Upper lobe of left lung (tissue), 6 donors: ENCODE measurements at places on chromosomes 1 and 21.
A peak's percentile ranks its signal among the peaks of the same experiment; 100 is the strongest.

- DNase-seq, result peak; percentile 87
These were observed 7.2 kb upstream of the COL6A1 start for GRCh38 chr21:45974073-45975019.

- DNase-seq, result no peak
These were observed 5.9 kb downstream of the ZDHHC18 start for GRCh38 chr1:26832249-26832960.

- DNase-seq, result no peak
These were observed 157.3 kb downstream of the PEX14 start for GRCh38 chr1:10631811-10632593.

GRCh38 chr21:26085127-26085526, 85.4 kb downstream of the APP start:
- DNase-seq, result no peak

- no peak for DNase-seq
These were observed 348.7 kb downstream of the PAPPA2 start for GRCh38 chr1:176811511-176812288.

DNA sequence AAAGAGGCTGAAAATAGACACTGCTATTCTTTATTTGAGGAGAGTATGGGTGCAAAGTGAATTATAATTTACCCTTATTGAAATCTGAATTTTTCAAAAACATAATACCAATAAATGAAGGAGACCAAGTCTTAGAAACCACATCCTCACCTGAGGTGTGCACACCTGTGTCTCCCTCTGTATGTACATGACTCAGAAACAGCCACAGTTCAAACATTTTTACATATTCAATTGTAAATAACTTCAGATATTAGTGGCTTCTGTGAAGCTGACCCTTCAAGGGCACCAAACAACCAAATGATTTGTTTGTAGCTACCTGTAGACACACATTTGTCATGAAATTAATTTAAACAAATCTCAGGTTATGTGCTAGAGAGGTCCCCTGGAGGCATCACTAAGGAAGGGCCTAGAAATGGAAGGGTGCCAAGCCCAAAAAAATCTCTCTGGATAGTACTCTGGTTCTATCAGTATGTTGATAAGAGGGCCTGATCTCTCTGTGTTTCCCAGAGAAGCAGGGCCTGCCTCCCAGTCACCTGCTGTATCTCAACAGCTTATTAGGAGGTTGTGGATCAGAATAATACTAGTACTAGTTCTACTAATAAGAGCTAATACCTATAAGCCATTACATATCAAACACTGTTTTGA, 28.1 kb downstream of the ERI3 start:
- DNase-seq, result no peak

DNA sequence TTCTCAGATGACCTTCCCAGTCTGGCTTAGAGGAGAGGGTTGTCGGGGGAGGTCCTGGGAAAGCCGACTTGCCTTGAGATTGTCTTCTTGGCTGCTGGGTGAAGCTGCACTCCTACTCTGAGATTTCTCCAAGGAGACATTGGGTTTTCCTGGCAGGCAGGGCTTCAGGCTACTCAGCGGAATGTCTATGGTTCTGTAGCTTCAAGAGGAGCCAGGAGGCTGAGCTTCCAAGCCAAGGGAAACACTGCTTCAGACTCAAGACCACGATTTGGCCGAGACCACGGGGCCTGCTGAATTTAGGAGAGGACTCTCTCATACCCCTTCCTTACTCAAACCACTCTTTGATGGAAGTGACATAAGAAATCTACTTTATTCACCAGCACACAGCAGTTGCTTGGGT, 67.8 kb downstream of the NTMT2 start:
- DNase-seq, result no peak

DNA sequence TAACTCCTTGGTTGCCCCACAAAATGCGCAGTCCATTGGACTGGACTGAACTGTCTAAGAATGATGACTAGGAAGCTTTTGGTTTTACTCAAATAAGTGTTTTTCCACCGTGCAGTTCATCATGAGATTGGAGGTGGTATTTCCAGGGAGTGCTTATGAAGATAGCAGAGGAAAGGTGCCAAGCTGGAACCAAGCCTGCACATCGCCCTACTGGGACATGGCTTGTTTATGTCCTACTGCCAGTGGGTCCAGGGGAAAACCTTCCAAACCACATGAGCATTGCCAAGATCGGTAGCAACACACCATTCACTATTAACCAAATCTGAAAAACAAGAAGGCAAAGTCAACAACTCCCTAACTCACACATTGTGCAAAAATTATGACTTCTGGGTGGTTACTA, 54.7 kb upstream of the DSCAM start:
- DNase-seq, result no peak

- no peak for DNase-seq
These were observed 24.2 kb downstream of the WDTC1 start for GRCh38 chr1:27258598-27258997.

DNA sequence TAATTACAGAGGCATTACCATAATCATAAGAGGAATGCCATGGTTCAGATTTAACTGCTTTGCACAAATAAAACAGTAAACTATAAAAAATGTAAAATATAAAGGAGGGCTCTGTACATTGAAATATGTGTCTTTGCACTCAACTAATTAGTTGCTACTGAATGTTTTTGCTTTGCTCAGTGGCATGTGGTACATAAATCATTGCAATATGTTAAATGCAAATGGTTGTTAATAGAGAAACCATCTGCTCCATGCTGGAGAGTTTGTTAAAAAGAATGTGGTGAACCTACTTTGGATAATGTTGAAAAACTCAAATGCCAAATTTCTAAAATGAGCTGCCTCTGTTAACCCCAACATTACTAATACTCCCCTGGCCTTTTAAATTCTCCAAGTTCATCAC, 201.5 kb downstream of the NTNG1 start:
- no peak for DNase-seq

DNA sequence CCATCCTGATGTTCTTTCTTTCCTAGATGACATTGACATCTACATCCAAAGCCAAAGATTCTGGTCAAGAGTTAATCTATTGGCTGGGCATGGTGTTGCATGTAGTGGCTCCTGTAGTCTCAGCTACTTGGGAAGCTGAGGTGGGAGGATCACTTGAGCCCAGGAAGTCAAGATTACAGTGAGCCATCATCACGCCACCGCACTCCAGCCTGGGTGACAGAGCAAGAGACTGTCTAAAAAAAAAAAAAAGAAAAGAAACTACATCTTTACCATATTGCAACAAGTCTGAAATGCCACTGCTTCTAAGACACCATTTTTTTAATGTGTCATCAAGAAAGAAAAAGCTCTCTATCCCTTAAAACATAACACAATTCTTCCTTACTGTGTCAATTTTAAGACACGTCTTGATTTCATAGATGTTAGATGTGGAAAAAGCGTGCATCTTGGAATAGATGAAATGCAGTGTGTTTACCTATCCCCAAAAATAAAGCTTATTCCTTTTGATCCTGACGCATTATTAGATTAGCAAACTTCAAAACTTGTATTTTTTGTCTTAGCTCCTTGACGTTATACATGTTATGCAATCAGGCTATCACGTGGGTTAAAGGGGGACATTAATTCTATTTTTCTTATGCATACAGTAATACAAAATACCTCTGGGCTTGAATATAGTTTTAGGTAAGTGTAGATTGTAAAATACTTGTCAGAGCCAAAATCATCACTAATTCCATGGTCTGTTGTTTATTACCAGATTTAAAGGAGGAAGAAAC, 46.3 kb downstream of the ELAPOR1 start:
- no peak for DNase-seq

DNA sequence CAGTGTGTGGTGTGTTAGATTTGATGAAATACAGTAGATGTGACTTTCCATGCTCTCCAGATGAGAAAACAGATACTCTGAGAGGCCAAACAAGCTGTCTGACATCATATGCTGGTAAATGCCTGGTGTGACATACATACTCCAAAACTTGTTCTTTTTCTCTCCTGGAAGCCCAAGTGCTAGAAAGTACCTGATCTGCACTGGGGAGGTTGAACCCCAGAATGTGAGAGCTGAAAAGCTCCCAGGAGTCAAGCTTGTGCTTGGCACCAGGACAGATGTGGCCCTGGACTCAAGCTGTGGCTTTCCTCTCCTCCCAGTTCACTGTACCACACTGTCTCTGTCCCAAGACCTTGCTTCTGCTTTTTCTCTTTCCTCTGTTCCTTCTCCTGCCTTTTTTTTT, 389.0 kb upstream of the USP24 start:
- DNase-seq, result no peak

GRCh38 chr1:54253480-54253879, 53.5 kb downstream of the MRPL37 start:
- no peak for DNase-seq

- no peak for DNase-seq
These were observed 148.4 kb upstream of the MAP1LC3C start for GRCh38 chr1:242147096-242147976.

DNA sequence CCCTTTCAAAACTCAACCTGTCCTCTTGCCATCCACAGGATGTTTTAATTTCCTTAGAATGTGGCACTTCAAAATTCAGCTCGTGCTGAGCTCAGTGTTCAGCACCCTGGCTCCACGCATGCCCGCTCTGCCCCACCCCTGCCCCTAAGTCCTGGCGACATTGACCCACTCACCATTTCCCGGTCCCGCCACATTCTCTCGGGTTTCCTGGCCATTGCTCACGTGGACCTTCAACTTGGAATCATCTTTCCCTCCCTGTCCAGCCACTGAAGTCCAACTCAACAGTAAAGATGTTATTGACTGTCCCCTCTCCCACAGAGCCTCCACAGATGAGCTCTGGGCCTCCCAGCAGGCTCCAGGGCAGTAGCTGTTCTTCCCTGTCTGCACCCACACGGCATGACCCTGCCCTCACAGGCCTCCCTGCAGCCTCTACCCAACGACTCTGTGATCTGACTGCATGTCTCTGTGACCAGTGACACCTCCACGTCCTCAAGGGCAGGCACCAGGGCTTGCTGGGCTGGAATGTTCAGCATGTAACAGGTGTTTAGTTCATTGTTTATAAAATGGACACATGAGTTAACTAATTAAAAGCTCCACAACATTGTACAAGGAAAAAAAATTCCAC, 53.8 kb downstream of the ITPKB start:
- DNase-seq, result no peak

GRCh38 chr21:14273736-14274538, 58.0 kb downstream of the RBM11 start:
- DNase-seq, result peak; percentile 90

GRCh38 chr1:107964336-107965109, 457 bp downstream of the VAV3 start:
- DNase-seq, result peak; percentile 26
